ENCODE measurements at places on chromosomes 16 and 17.

DNA sequence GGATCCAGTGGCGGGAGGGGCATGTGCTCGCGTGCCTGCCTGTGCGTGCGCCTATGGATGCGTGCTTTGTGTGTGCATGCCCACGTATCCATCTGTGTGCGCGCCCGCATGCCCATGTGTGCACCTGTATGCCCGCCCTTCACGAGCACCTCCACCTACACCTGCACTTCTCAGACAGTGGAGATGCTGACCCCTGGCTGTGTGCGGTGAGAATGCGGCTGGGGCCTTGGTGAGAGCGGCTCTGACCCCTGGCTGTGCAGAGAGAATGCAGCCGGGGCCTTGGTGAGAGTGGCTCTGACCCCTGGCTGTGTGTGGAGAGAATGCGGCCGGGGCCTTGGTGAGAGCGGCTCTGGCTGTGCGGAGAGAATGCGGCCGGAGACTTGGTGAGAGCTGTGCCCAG lies 33.9 kb downstream of the AXIN1 start:
- DNase-seq = no peak

DNA sequence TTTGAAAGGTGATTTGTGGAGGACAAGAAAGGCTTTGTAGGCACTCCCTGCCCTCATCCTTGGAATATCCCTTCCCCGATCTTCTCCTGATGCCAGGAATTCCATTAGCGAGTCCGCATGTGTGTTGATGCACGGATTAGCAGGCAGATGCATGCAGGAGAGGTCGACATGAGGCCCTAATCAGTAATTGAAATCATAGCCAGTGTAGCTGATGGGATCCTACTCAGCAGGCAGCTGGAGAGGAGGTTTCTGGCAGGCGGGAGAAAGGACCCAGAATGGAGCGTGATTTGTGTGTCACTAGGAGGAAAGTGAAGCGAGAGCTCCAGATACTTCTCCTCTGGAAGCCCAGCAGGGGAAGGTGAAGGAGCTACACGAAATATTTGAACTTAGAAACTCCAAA lies 196.3 kb upstream of the CDH11 start:
- no peak for DNase-seq

- no peak for DNase-seq
These were observed 93.4 kb upstream of the GSE1 start for GRCh38 chr16:85519540-85520231.

GRCh38 chr17:59338498-59338897 lies 7.0 kb downstream of the YPEL2 start:
- no peak for DNase-seq

GRCh38 chr17:35051579-35052240 lies 11.8 kb downstream of the RFFL start:
- DNase-seq = no peak

- no peak for DNase-seq
These were observed 2.3 kb upstream of the CHST6 start for GRCh38 chr16:75497558-75497957.

DNA sequence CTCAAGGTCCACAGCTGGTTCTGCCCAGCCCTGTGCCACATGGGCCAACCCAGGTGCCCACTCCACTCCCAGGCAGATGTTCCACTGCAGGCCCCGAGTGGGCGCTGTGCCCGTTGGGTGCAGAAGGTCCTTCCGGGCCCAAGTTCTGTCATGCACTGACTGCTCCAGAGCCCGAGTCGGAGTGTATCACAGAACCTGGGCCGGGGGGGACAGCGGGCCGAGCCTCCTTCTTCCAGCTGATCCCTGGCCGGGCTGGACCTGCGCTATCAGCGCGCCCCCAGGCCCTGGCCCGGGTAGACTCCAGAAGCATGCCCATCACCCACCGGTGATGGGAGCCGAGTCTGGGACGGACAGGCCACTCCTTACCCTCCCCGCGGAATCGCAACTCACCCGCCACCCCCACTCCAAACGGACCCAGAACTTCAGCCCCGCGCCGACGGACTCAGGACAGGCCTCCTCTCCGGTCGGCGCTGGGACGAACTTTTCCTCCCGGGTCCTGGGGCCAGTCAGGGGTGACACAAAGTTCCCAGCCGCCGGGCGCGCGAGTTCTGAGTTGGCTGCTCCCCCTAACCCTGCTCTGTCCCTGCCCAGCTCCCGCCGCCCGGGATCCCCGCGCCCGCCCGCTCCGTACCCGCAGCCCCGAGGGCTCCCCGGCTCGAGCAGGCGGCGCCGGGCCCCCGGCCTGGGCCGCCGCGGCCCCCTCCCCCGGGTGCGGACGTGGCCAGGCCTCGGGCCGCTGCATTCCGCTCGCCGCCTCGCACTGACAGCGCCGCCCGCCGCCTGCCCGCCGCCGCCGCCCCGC lies at the start of gene COPZ2:
Gene COPZ2, minus strand, starts transcription at position 762 of the 802 bp plus-strand sequence. Its CDS starts 20 bp downstream, at position 742.
- DNase-seq = no peak

- DNase-seq = no peak
These were observed 732 bp upstream of the EXOSC6 start for GRCh38 chr16:70252355-70252988.

DNA sequence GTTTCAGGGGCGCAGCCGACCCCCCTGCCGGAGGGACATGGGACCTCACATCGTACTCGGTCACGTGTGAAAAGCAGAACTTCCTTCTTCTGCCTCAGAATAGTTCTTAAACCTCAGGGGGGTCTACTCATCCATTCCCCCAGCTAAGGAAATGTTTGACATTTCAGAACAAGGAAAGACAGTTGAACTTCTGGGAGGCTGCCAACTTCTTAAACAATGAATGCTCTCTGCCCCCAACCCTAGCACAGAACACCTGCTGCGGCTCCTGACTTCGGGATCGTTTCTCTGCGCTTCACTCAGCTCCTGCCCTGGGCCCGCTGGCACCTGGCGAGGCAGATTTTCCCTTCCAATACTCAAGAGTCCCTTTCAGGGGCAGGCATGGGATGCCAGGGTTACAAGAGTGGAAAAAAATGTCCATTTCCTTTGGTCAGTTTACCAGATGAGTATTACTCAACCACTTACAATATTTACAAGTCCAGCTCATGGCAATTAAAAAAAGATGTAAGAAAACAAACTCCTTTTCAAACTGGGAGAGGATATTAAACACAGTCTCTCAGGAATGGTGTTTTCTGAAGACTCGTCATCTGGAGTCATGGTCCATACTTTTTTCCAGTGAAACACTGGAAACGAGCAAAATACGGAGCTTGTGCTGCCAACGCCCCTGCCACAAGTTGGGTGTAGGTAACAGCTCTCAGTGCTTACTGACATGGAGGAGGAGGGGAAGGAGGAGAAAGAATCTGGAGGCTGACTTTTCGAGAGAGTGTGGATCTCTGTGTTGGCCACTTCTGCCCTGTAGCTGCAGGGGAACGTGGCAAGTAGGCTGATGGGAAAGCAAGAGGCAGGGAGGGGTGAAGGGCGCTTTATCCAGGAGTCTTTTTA lies 235.7 kb downstream of the NTN1 start:
- DNase-seq = no peak

DNA sequence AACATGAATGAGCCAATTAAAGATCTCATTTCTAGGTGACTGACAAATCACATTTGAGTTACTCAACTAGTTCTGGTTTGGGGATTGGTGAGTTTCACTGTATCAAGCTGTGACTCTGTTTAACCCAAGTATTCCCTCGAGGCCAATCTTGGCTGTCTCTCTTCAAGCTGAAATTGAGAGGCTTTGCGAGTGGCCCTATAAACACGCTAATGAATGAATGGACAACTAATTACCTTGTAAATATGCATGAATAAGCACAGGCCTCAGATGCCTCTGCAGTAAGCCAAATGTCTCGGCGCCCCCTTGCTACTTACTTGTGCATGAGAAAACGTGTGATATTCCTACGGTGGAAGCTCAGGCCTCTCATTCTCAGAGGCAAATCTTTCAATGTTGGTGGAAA lies 450.3 kb upstream of the PSMD7 start:
- DNase-seq = no peak

DNA sequence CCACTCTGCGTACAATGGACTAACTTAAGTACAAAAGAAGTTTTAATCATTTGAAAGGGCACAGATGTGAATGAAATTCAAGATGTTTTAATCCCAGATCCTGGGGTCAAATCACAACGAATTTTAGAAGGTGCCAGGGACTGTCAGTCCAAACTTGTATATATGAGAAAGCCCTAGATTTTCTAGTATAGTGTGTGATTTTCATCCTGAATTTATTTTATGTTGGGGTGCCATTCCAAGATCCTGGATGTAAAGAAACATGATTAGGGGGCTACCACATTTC lies 64.3 kb downstream of the TUBD1 start:
- DNase-seq = no peak

GRCh38 chr17:81902023-81902652 lies at the start of gene NPB:
TSS of gene NPB (plus strand) at chr17:81902238. CDS start at chr17:81902278, 40 bp downstream.
- DNase-seq = no peak

DNA sequence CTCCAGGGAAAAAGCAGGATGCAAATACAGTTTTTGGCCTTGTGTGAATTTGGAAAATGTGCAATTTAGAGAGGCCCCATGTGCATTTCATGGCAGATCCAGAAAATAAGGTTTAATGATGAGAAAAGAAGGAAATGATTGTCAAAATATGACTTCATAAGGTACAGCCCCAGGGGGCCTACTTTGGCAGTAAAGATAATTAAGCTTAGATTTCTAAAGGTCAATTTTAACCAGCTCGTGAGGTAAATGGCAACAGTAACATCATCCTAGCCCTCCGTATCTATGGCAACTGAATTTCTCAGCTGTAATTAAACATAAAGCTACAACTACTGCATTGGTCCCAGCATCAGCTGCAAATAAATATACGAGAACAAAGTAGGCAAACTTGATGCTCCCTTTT lies 30.0 kb upstream of the PRSS54 start:
- no peak for DNase-seq

DNA sequence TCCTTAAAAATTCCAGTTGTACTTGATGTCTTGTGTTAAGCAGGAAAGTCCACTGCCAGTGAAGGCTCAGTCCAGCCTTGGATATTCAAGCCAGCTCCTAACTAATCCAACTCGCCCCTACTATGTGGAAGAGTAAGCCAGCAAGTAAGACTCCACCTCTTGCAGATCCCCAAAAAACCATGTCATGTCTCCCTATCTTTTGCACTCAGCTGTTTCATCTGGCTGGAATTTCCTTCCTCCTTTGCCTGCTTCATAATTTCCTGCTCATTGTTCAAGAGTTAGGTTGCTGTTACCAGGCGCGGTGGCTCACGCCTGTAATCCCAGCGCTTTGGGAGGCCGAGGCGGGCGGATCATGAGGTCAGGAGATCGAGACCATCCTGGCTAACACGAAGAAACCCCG lies 37.8 kb downstream of the RBBP6 start:
- no peak for DNase-seq

DNA sequence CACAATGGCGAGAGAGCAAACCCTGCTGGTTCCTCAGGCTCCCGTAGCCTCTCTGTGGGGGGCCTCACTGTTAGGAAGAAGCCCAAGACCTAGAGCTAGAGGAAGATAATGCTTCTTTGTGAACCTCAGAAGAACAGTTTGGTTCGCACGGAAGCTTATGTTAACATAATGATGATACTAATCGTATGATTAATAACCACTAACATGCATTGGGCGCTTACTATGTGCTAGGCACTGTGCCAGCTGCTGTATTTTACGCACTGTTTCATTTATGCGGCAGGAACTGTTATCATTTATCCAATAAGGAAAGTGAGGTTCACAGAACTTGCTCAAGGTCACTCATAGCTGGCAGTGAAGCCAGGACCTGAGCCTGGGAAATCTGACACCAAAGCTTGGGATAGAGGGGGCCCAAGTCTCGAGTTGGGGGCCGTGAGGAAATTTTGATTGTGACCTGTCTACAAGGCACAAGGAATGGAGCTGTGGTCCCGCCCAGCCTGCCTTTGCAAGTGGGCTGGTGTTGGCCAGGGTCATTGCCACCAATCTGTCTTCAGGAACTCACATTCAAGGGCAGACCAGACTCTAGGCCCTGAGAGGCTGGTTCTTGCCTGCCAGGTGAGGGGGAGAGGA lies 6.8 kb downstream of the PRCD start:
- DNase-seq = no peak

- DNase-seq = no peak
These were observed 287.4 kb downstream of the SLC39A11 start for GRCh38 chr17:72804949-72805707.

All from kidney glomerular epithelial cell (primary cell).